ENCODE measurements at places on chromosomes 2 and 18. TPM values are rescaled to one million over a fixed set of nuclear protein-coding genes. Genes with fewer than 3 reads are reported as not detected.

Gene ABCG8
- not detected for total RNA-seq

GRCh38 chr2:39176997-39177396 lies 56.1 kb upstream of the SOS1 start:
- DNase-seq = no peak

DNA sequence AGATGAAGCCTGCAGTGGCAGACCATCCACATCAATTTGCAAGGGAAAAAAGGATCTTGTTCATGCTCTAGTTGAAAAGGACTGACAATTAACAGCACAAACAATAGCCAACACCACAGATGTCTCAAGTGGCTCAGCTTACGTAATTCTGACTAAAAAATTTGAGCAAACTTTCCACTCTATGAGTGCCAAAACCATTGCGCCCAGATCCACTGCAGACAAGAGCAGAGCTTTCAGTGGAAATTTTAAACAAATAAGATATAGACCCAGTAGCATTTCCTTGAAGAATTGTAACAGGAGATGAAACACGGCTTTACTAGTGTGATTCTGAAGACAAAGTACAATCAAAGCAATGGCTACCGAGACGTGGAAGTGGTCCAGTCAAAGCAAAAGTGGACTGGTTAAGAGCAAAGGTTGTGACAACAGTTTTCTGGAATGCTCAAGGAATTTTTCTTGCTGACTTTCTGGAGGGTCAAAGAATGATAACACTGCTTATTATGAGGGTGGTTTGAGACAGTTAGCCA lies 12.0 kb upstream of the ZNF396 start:
- peak; percentile 81 for DNase-seq

Gene IL1B
- total RNA-seq = 0.86 TPM

DNA sequence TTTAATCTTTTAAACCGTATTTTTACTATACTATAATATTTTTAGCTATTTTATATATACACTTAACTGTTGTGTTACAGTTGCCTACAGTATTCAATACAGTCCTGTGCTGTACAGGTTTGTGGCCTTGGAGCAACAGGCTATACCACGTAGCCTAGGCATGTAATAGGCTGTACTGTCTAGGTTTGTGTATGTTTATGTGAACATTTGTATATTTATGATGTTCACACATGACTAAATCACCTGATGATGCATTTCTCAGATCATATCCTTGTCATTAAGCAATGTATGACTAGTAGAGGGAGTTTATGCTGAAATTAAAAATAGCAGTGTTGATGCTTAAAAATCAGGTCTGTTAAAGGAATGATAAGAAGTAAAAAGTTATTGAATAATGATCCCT lies 92.3 kb upstream of the RANBP2 start:
- peak; percentile 29 for DNase-seq

DNA sequence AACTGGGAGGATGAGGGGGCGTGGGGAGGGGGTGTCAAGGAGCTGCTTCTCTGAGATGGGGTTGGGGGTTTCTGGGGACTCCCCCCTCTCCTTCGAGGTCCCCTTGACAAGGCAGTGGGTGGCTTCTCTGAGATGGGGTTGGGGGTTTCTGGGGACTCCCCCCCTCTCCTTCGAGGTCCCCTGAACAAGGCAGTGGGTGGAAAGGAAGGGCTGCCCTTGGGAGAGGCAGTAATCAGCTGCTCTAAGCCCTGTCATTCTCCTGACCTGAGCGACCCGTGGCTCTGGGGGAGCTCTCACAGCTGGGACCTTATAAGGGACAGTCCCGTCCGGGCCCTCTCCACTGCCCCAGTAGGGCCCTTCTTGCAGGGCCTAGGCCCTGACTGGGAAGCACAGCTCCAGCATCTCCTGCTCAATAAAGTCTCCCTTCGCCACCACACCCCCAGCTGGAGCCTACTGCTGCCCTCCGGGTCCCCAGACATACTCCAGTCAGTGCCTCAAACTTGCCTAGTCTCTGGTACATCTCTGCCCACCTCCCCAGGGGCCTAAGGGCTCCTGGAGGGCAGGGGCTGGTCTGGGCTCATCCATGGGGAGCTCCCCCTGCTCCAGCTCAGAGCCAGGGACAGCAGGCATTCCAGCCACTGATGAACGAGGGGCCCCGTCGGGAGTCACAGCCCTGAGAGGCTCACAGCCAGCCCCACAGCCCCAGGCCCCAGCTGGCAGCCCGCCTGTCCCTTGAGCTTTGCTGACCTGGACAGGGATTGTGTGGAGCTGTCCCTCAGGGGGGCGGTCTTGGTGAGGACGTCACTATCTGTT lies 2.8 kb downstream of the GAREM2 start:
- DNase-seq = no peak

GRCh38 chr2:227367427-227367795 lies 11.7 kb downstream of the TM4SF20 start:
- DNase-seq = no peak

GRCh38 chr2:140786585-140786984 lies 1344.2 kb downstream of the LRP1B start:
- no peak for DNase-seq

Gene POU3F3
- not detected for total RNA-seq

DNA sequence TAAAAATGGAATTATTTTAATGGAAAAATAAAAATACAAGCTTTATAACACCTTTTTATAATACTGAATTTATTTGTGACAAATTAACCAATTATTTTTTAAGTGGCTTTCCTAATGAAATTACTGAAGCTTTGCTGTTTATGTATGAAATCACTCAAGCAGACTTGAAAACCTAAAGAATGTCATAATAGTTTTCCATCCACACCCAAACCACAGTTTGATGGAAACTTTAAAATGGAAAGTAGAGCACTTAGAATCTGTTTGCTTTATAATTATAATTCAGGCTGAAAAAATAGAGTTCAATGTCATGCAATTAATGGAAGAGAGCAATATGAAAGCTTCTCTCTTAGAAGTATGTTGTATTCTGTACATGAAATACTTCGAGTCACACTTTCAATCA lies 31.6 kb upstream of the WDR75 start:
- DNase-seq = no peak

- DNase-seq = no peak
These were observed 10.6 kb upstream of the ATG16L1 start for GRCh38 chr2:233240897-233241296.

DNA sequence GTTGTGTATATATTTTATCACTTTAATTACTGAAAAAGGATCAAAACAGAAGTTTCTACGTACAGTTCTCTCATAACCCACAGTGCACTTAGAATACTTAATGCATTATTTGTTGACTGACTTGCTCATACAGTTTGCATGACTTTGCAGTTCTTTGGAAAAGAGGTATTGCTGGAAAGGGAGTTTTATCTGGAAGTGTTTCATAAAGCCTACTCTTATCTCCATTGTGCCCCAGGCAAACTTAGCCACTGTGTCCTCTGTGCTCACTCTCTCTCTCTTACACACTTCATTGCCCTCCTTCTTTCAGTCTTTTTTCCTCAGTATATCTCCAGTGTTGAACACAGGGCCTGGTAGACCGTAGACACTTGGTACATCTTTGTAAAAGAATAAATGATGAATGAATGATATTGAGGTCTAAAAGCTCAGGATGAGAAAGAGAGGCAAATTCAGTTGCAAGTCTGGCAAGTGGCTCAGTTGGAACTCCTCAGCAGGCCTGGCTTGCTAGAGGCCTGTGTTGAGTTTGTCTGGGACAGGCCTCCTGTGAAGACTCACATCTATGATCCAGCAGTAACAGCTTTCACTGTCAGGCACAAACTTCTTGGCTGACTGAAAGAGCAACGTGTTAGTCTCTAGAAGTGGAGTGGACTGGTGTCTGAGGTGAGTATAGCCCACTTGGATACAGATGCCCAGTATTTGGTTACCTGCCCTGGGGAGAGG lies 56.1 kb downstream of the SETBP1 start:
- DNase-seq = no peak

DNA sequence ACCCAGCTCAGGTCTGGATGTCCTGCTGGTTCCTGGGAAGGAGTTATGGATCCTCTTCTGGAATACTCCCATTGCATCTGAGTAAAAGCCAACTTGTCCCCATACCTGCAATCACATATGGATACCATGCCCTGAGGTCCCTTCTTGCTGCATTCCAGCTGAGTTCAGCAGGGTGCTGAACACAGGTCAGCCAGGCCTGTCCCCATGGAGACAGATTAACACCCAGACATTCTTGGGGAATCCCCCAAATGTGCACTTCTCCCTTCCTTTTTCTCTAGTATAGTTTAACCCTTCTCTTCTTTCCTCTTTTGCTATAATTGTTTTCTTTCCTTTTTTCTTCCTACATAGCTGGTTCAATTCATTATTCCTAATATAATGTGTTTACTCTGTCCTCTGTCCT lies 799.6 kb upstream of the HS6ST1 start:
- no peak for DNase-seq

DNA sequence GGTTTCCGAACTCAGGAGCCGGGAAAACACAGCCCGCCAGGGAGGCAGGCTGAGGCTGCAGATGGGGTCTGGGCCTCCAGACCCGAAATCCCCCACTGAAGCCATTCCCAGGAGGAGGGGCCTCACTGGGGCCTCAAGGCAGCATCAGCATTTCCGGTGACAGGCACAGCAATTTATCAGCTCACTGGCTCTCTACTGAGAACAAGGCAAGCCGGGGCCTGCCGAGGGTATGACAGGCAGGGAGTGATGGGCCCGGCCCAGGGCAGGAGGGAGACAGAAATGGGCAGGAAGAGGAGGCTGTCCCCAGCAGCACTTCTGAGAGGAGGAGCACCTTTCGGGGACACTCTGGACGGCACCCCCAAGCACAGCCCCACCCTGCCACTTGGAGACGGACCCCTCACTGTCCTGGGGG lies 12.5 kb downstream of the SDC1 start:
- DNase-seq = no peak

Gene CCDC141
- total RNA-seq = not detected

- peak; percentile 54 for DNase-seq
These were observed 258 bp downstream of the MGAT4A start for GRCh38 chr2:98730707-98731040.
